ENCODE measurements at places on chromosomes 12 and 14. TPM values are rescaled to one million over a fixed set of nuclear protein-coding genes. Genes with fewer than 3 reads are reported as not detected.

CLEC4C gene
- total RNA-seq = not detected

DNA sequence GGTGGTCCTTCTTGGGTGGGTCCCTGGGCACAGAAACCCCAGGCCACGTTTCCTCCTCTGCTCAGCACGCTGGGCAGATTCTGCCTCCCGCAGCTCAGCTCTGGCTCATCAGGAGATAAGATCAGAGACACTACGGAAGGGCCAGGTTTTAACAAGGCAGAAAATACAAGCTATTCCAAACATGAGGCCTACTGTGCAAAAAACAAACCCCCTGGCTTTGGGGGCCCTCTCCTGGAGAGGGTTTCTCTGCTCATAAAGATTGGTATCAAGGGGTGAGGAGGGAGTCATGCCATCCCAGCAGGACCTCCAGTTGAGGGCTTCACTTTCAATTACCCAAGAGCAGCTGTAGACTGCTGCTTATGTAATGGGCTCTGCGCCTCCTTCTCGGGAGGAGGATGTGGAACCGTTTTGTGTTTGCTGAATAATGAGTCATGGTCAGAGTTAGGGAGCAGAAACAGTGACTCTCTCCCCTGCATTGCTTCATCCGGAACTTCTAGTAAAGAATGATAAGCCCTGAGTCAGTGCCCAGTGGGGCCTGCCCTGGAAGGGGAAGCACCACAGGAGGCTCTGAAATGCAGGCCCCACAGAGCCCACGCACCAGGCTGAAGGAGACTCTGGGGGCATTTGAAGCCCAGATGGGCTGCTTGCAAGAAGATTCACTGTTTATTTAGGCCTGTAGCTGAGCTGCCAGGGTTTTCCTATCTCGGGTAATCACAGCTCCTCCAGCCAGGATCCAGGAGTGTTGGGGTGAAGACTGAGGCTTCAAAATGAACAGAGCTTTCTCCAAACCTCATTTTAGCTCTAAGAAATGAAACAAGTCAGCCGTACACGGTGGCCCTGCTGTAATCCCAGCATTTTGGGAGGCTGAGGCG, 79.3 kb downstream of the SSPN start:
- peak; percentile 99 for ATAC-seq

GRCh38 chr12:111313833-111314259, 55.0 kb downstream of the PHETA1 start:
- peak; percentile 75 for ATAC-seq

- peak; percentile 74 for ATAC-seq
Measured at GRCh38 chr12:59113831-59114615, 193.7 kb upstream of the LRIG3 start.

DNA sequence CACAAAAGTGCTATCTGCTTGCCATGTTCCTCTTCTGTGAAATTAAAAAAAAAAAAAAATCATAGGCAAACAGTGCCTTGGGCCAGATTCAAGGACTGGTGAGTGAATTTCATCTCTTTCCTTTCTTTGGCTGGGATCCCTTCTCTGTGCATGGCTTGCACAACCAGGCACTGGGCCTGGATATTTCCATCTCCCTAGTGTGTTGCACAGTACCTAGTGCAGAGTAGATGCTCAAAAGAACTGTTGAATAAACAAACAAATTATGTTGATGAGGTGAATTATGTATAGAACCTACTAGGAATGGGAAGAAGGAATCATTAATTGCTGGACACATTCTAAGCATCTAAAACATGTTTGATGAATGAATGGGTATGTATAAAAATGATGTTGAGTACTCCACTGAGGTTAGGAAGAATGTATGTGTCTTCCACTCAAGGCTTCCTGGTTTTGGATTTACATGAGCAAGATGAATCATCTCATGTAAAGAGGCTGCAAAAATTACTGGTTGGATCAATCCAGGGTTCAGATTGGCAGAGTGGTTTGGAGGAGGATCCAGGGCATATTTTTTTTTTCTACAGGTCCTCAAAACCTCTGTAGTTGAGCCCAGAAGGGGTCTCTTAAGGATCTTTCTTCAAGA, 93.2 kb downstream of the EMP1 start:
- ATAC-seq = peak; percentile 68
